ENCODE measurements at places on chromosomes 2 and 18.

DNA sequence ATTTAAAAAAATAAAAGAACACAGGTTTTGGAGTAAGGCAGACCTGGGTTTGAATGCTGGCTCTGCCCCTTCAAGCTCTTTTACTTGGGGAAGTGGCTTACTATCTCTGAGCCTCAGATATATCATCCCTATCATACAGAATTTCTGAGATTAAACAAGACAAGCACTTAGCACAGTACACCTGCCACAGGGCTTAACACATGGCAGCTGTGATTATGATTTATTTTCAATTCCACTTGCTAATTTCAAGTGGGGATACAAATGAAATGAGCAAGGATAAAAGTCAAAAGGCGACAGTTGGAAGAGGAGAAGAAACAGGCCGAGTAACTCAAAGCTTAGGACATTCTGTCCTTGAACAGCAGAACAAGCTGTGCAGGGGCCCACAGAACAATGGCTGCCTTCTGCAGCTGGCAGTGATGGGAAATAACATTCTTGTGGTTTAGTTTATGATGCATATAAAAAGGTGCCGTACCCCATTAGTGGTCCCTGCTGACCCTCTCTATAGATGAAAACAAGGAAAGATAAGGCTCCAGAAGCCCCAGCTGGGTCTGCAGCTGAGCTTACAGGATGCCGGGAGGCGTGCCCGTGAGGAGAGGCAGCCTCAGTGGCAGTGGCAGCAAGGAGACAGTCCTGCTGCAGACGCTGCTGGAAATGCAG, 45.3 kb downstream of the KIF3C start:
- no peak for DNase-seq

DNA sequence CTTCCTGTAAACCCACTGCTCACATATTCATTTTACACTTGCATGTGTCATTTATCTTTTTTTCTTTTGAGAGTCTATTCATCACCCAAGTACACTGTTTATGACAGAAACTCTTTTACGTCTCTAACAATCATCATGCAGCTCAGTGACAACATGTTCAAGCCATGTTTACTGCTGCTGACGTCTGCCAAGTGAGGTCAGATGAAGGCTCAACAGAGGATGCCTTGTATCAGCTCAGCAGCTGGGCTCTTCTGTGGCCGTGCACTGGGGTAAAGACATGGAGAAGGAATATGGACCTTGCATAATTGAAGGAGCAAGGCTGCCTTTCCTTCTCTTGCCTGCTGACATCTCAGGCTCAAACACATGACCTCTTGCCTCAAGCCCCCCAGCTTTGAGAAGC, 99.6 kb downstream of the ADD2 start:
- DNase-seq: no peak

- no peak for DNase-seq
Measured at GRCh38 chr18:46399303-46399702, 257.7 kb downstream of the LOXHD1 start.

DNA sequence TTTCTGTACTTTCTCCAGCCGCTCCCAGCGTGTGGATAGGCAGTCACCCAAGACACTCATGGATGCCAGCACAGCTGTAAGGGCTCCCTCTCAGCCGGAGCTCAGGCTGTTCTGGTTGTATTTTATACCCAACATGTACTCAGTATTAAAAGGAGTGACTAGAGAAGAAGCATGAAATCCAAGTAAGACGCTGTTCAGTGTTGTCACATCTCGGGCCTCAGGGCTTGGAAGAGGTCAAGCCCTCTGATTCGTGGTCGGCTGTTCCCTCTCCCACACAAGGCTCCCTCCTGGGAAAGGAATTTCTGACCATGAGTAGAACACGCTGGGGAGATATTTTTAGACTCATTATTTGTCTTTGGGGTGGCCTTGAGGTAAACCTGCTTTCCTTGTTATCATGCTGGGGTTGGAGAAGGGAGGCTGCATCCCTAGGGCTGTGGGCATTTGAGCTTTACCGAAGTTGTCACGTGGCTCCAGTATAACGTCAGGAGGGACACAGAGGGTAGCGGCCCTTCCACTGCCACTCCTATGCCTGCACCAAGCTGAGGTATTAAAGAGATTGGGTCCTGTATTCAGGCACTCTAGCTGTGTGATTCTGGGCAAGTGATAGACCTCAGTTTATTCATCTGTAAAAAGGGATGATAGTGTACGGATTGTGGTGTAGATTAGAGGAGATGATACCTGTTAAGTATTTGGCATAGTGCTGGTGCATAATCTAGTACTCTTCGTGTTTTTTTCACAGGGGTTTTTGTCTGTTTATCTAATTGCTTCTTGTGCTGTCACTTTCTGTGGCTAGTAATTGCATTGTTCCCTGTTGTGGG, 34.1 kb downstream of the HK2 start:
- no peak for DNase-seq

DNA sequence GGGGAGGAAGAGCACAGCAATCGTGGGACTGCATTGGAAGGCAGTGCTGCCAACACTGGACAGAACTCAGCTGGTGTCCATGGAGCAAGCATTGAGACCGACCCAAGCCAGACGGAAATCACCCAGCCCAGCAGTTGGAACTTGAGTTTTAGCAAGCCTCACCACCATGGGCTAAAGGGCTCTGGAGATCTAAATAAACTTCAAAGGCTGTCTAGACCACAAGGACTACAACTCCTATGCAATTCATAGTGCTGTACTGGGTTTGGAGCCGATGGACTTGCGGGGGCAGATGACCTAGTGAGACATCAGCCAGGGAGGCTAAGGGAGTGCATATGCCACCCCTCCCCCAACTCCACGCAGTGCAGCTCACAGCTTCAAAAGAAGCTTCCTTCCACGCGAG, 243.6 kb upstream of the SLC39A10 start:
- no peak for DNase-seq

- DNase-seq: no peak
Measured at GRCh38 chr2:1371082-1371481, 42.2 kb upstream of the TPO start.

GRCh38 chr2:204051984-204052556, 115.5 kb downstream of the ICOS start:
- no peak for DNase-seq

DNA sequence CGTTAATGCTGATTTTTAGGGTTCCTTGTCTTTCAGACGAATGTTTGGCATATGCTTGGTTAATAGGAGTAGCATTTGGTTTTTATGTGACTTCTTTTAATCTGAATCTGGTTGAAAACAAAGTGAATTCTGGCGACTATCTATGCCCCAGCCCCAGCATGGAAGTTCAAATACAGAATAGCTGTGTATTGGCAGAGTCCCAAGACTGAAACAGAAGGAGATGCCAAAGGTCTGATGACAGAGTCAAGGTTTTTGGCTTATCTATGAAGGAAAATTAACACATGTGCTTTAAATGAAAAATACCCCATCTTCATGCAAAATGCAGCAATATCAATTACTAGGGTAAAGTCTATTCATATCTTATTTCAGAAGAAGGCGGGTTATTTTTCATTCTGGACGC, 734.8 kb upstream of the NXPH2 start:
- no peak for DNase-seq

GRCh38 chr2:60515721-60516226, 37.7 kb downstream of the BCL11A start:
- no peak for DNase-seq

All from activated CD4-positive, alpha-beta T cell treated with anti-CD3 and anti-CD28 coated beads, Interleukin-2, amount 50 U/mL, for 16 hours (primary cell).